ENCODE measurements at places on chromosomes 6 and 20.

- DNase-seq, result no peak
These were observed 102.3 kb downstream of the DLL1 start for GRCh38 chr6:170188571-170189001.

DNA sequence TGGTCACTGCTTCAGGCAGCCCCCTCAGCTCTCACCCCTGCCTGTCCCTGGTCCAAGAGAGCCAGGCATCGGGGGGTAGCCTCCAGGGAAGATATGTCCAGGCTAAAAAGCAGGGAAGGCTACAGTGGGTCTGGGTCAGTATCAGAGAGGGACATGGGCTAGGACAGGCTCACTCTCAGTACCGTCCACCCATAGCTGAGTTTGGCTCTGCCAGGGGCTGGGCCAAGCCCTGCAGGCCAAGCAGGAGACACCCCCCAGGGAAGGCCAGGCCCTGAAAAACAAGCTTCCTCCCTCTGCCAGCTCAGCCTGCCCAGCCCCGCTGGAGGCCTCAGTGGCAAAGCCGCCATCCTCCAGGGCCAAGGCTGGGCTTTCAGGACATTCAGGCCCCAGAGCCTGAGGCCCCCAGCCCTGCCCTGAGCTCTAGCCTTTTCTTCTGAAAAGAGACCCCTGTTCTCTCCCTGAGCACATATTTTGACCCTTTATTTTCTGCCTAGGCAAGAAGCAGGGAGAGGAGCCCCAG, 28.6 kb upstream of the TGM2 start:
- DNase-seq, result no peak

GRCh38 chr20:22940350-22940749, 94.8 kb upstream of the SSTR4 start:
- no peak for DNase-seq

DNA sequence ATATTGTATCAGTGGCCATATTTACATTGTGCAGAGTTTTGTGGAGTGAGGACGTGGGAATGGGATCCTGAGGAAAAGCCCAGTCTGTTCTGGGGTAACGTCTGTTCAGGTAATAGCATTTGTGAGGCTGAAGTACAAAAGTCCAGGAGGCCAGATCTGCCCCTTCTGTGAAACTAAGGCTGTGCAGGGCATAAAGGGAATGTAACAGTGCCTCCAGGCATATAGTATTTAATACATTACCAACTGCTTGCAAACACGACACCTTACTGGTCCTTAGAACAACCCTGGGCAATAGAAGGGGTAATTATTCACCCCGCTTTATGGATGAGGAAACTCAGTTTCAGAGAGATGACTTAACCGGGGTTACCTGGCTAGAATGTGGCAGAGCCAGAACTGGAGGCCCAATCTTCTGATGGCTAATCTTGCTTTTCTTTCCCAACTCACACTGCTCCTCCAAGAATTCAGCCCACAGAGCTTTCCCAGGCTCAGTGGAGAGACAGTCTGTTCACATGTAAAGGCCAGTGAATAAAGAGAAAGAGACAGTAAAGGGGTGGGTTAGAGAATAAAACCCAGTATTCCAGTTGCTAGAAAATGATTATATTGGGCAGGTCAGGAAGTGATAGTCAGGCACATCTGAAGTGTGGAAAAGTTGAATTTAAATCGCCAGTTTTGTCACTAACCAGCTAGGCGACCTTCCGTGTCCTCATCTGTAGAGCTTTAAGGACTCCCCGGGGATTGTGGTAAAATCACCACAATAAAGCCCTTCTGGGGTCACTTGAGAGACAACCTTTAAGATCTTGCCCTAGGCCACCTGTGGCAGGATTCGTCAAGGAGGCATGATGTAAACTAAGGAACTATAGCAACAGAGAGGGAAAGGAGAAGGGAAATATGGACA, 280.7 kb upstream of the CITED2 start:
- no peak for DNase-seq

GRCh38 chr6:36651659-36652379, 26.7 kb upstream of the CDKN1A start:
- no peak for DNase-seq

- DNase-seq, result peak; percentile 53
These were observed 42.4 kb downstream of the PTCHD4 start for GRCh38 chr6:48068278-48069251.

DNA sequence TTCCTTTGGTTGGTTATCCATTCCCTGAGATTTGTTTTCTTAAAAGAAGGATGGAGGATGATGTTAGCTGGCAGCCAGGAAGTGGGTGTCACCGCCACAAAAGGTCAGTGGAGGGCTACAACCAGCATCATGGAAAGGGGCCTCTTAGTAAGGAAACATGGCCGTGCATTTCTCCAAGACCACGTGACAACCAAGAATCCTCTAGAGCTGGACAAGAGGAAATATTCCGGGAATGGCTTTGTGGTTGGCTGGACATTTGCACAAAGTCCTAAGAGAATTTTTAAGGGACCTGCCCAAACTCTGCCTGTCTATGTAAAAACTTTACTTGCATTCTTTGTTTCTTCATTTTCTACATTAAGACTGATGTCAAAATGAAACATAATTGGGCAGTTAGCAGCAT, 399.9 kb upstream of the MARCKS start:
- DNase-seq, result no peak

DNA sequence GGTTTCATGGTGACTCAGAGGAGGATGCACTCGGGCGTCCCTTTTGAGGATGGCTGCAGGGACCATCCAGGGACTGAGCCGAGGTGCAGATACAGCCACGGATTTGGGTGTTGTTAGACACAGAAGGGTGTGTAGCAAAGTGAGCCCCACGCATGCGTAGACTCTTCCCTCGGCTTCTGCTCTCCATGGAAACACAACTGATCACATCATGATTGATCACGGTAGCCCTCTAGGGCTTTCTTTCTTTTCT, 606 bp upstream of the ULBP1 start:
- no peak for DNase-seq

- no peak for DNase-seq
These were observed 35.8 kb upstream of the PRND start for GRCh38 chr20:4685923-4686221.

- no peak for DNase-seq
These were observed 28.4 kb upstream of the APMAP start for GRCh38 chr20:25020901-25021301.

DNA sequence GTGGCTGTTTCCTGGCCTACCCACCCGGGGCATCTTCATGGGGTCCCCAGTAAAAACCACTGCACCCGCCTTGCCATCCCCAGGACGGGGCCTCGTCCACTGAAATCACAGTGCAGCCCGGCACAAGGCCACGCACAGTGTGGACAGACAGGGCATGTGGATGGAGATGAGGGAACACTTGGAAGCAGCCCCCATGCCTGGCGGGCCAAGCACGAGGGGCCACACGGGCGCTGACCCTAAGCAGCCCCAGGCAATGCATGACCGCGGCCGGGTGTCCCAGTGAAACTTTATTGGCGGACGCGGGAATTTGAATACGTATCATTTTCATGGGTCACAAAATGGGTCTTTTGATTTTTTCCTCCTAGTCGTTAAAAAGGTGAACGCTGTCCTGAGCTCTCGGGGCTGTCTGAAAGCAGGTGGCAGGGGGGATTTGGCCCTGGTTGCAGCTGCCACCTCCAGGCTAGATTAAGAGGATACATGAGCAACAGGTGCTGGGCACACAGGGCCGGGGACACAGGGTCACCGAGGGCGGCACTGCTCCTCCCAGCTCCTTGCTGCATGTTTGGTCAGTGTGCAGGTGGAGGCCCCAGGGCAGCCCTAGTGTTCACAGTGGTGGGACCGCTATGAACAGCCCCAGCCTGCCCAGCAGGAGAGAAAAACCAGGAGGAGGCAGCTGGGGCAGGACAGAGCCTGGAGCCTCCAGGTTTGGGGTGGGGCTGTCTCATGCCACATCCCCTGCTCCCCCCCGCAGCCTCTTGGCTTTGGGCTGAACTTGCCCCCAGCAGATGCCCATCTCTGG, 74.9 kb upstream of the SLCO4A1 start:
- DNase-seq, result no peak

GRCh38 chr6:18053555-18054445, 66.4 kb upstream of the KIF13A start:
- no peak for DNase-seq

- no peak for DNase-seq
These were observed 60.2 kb downstream of the MRAP2 start for GRCh38 chr6:84093441-84094435.

- no peak for DNase-seq
These were observed 38.5 kb downstream of the DLGAP4 start for GRCh38 chr20:36344517-36345132.

GRCh38 chr6:108942556-108943492, 94.6 kb downstream of the ARMC2 start:
- no peak for DNase-seq

GRCh38 chr6:75532521-75532920, 38.9 kb upstream of the FILIP1 start:
- DNase-seq, result no peak

DNA sequence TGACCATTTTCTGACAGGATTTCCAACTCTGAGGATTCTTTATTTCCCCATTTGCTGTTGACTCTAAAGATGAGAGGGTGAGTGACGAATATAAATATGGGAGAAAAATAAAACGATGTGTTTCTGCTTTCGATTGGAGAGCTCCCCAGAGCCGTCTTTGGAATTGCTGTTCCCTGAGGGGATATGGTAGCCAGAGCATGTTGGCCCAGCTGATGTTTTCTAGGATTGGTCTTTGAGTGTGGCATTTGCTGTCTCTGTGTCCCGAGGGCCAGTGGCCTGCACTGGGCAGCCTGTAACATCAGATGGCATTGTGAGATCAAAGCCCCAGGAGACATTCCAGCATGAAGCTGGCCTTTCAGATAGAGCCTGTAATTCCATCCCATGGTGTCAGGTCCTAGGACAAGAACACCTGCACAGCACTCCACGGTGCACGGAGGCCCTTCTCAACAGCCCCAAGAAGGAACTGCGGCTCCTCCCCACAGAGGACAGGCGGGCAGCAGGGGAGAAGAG, 26.7 kb downstream of the PKIG start:
- DNase-seq, result no peak

DNA sequence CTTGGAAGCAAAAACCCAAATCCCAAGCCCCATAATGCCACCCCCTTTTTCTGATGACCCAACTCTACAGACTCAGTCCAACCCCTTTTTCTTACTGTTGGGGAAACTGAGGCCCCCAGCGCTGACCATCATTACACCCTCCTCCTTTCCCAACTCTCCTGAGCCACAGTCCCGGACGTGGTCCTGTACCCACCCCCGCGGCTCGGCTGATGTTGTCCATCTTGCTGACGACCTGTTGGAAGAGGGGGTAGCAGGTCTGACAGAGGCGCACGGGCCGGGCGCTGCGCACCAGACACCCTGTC, 533 bp downstream of the OSTM1 start:
- no peak for DNase-seq

- DNase-seq, result peak; percentile 7
These were observed 71.9 kb downstream of the OPN5 start for GRCh38 chr6:47853766-47854165.
